ENCODE measurements at places on chromosomes 13 and 19. TPM values are rescaled to one million over a fixed set of nuclear protein-coding genes. Genes with fewer than 3 reads are reported as not detected.

LILRA2 gene
- not detected for total RNA-seq

GRCh38 chr13:49300276-49300675 lies 52.6 kb downstream of the CDADC1 start:
- DNase-seq, result no peak

DNA sequence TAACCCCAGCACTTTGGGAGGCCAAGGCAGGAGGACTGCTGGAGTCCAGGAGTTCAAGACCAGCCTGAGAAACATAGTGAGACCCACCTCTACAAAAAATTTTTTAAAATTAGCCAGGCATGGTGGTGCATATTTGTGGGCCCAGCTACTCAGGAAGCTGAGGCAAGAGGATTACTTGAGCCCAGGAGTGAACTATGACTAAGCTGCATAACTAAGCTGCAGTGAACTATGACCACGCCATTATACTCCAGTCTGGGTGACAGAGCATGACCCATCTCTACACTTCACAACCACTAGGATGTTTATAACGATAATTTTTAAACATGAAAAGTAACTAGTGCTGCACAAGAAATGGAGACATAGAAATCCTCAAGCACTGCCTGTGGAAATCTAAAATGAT lies 352.7 kb upstream of the SGCG start:
- DNase-seq, result no peak

DNA sequence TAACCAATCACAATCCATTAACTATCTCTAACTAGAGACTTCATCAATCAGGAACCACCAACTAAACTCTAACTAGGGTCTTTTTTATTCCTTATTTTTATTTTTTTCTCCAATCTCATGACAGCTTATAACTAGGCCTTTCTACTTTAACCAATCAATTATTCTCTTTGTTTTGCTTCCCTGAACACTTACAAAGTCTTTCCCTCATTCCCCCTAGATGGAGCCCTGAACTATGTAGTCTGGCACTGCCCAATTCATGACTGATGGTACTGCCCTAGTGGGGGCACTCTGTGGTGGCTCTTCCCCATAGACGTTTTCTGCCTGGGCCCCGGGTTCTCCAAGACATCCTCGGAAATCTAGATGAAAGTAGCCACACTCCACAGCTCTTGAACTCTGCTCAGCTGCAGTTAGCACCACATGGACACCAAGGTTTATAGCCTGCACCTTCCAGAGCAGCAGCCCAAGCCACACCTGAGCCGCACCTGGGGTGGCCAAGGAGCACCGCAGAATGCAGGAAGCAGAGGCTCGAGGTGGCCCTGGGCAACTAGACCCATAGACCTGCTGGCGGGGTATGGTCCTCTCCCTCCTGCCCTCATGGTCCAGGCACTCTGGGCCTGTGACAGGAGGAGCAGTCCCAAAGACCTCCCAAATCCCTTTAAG lies 6.6 kb downstream of the ATP7B start:
- DNase-seq, result no peak

PTH2 gene
- total RNA-seq, result not detected

DNA sequence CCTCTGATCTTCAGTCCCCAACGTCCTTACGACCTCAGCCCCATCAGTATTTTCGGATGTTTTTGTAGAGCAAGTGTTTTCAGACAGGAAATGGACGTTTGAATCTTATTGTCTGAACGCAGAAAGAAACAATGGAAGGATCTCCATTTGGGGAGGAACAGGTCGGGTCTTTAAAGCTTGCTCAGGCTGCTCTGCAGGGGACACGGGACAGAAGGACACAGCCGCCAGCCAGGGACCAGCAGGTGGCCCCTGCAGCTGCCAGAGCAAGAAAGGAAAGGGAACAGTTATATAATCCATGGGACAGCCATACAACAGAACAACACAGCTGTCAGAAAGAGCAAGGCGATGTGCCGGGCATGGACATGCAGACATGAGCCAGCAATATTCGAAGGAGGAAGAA lies 18.5 kb upstream of the IGLON5 start:
- no peak for DNase-seq

DNA sequence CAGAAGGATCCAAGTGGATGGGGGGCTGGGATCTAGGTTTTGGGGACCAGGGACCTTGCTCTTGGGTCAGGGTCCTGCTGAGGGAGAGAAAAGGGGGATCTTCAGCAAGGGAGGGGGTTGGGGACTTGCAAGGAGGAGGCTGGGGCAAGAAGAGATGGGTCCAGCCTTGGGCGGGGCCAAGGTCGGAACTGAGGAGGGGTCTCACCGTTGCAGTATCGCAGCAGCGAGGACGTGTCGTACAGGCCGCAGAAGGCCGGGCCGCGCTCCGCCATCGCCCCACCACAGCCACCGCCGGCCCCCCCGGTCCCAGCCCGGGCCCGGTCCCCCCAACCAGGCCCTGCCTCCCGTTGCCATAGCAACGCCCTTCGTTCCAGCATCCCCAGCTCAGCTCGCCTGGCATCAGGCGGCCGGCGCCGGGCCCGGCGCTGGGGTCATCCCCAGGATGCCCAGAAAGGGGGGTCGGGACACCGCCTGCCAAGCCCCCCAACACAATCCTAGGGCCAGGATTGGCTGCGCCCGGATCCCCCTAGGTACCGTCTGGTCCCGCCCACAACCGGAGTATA lies 6.0 kb upstream of the EML2 start:
- DNase-seq, result no peak

DNA sequence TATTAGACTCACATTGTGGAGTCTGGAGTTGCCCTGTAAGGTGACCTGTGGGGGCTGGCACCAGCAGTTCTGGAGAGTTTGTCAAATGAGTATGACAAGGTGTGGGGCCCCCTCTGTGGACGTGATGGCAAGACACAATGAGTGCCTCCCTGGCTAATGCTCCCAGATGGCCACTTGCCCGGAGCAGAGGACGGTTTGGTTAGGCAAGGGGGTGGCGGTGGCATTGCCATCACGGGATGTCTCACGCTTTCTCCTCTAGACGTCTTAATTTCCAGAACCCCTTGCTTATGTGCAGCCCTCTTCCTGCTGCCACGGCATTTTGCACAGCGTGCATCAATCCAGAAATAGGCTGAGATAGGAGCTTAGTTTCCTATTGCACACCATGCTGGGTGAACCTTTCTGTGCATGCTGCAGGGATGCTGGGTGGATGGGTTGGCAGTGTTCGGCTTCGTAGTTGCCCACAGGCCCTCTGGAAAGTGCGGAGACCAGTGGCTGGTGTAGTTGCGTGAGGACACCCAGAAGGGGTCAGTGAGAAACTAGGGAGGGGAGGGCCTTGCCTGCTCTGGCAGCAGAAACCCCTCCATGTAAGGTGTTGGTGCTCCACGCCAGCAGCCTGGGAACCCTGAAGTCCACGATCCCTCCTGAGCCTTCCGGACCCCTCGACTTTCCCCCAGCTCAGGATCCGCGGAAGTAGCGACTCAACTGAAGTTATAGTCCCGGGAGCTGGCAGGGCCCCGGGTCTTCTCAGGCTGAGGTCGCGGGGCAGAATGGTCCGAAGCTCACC lies 18.1 kb upstream of the LRP3 start:
- peak; percentile 34 for DNase-seq

DNA sequence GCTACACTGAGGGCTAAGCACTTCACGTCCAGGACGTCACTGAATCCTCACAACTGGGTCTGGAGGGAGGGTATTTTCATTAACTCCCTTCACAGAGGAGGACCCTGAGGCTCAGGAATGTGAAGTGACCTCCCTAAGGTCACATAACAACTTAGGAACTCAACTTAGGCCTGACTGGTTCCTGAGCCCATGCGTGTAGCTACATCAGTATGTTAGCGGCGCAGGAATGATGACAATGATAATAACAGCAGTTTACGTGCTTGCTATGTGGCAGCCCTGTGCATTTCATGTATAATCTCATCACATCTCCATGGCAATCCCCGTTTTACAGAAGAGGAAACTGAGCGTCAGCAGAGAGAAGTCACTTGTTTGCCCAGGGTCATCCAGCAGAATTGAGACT lies 18.3 kb downstream of the KRTDAP start:
- DNase-seq, result no peak

PLK5 gene
- not detected for total RNA-seq

DNA sequence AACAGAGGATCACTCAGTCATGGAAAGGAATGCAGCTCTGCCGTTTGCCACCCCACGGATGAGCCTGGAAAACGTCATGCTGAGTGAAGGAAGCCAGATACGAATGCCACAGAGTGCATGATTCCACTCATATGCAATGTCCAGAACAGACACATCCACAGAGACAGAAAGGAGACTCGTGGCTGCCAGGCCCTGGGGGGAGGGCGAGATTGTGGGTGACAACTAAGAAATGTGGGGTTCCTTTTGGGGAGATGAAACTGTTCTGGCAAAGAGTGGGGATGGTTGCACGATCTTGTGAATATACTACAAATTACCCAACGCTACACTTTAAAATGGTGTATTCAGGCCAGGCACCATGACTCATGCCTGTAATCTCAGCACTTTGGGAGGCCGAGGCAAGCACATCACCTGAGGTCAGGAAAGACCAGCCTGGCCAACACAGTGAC lies 27.2 kb upstream of the NAPA start:
- DNase-seq, result no peak

- DNase-seq, result no peak
These were observed 32.9 kb downstream of the PSG1 start for GRCh38 chr19:42846597-42846996.

DNA sequence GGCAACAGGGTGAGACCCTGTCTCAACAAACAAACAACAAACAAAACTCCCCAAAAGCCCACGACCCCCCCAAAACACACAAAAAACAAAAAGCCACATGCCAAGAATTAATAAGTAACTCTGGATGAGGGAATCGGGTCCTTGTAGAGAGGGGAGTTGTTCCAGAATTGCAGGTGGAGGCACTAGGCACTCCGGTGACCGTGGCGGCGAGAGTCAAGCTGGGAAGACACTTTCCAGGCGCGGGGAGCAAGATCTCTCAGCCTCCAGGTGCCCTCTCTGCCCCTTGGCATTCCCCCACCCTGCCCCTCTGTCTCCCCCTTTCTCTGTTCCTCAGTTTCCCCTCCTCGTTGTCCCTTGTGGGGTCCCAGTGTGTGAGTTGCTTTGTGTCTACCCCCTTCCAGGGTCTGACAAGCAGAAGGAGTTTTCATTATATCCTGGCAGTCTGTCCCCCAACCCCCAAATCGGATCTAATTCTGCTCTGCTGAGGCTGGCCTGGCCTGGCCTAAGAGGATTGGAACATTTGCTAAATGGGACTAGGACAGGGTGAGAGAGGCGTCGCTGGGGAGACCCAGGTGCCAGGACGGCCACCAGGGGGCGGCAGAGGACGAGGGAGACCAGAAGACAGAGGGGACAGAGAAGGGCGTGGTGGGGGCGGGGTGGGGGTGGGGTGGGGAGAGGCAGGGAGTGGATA lies 8.3 kb upstream of the CRX start:
- peak; percentile 89 for DNase-seq

DNA sequence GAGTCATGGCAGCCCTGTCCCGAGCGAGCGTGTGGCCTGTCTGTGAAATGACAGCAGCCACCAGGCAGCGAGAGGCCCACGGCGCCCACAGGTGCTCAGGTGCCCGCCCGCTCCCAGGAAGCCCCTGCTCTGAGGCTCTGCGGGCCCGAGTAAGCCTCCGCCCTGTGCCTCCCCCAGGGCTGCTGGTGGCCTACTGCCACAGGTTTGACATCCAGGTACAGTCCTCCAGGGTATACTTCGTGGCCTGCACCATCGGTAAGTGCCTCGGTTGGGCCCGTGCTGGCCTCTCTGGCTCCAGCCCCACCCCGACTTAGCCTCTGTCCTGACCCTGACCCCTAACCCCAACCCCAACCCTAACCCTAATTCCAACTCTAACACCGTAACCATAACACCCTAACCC lies 15.0 kb upstream of the TMPRSS9 start:
- DNase-seq, result no peak

MEX3D gene
- total RNA-seq, result 6.7 TPM

DNA sequence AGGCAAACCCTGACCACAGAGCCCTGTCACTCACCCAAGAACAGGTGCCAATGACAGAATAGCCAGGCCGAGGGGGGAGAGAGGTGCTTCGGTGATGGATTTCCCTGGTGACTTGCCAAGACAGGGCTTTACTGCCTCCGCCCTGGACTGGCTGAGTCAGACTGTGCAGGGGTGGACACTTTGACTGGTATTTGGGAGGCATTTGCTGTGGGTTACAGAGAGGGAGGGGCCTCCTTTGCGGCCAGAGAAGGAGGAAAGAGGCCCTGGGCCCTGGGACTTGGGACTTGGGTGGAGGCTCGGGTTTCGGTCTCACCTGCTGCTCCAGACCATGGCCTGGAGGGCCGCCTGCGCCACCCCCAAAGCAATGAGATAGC lies 4.6 kb upstream of the EPS8L1 start:
- DNase-seq, result peak; percentile 65

DNA sequence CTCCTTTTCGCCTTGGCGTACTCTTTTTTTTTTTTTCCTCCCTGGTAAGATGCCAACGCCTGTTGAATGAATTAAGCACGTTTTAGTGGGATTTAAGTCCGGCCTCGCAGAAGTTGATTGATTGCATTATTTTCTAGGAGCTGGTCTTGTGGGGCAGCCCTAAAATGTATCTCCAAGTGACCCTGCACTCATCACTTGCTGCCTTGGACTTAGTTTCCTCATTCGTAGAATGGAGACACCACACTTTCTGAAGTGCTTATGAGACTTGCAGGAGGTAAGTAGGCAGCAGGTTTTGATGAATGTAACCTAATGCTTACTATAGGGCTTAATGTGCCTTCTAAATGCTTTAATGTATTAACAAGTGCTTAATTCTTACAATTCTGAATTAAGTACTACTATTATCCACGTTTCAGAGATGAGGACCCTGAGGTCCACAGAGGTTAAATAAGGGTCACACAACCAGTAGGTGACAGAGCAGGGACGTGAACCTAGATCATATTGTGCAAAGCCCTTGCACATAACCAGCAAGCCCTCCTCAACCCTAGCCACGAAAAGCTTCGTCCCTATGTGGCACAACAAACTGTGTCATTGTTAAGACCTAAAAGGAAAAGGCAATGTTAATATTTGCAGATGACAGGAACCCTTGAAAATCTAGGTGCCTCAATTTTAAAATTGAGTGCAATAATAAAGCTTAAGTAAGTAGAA lies 514 bp upstream of the ARGLU1 start:
- DNase-seq, result peak; percentile 8

- no peak for DNase-seq
These were observed 4.4 kb upstream of the SBK3 start for GRCh38 chr19:55549500-55550320.

- peak; percentile 50 for DNase-seq
These were observed 1.9 kb downstream of the KCTD12 start for GRCh38 chr13:76884186-76884906.

- DNase-seq, result no peak
These were observed 38.0 kb upstream of the ADGRE5 start for GRCh38 chr19:14343286-14343685.

GRCh38 chr13:44273991-44274770 lies 99.4 kb upstream of the SERP2 start:
- peak; percentile 26 for DNase-seq

SHD gene
- total RNA-seq, result not detected

Data from activated CD4-positive, alpha-beta T cell treated with anti-CD3 and anti-CD28 coated beads for 36 hours (primary cell).